Stimulated activated CD4-positive, alpha-beta T cell treated with anti-CD3 and anti-CD28 coated beads, Interleukin-12 subunit alpha, Interleukin-12 subunit beta, amount 100 ng/mL, for 24 hours (primary cell): ENCODE measurements at places on chromosomes 4 and X.

DNA sequence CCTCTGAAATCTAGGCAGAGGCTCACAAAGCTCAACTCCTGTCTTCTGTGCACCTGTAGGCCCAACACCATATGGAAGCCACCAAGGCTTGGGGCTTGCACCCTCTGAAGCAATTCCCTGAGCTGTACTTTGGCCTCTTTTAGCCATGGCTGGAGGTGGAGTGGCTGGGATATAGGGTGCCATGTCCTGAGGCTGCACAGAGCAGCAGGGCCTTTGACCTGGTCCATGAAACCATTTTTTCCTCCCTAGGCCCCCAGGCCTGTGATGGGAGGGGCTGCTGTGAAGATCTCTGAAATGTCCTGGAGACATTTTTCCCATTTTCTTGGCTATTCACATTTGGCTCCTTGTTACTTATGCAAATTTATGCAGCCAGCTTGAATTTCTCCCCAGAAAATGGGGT, 20.9 kb upstream of the COL25A1 start:
- DNase-seq, result no peak

DNA sequence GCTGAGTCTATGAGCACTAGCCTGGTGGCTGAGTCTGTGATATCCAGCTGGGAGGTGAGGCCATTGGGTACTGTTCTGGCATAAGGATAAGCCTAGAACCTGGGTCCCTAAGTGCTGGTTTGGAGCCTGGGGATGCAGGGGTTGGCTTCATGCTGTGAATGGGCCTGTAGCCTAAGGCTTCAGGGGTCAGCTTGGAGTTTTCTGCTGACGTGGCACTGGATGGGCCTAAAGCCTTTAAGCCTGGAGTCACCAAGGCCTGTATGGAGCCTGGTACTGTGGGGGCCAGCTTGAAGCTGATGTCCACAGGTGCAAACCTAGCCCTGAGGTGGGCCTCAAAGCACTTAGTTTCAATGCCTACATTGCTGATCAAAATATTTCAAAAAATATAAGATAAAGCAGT, 979.6 kb upstream of the POU3F4 start:
- DNase-seq, result no peak

GRCh38 chr4:115453416-115453815, 340.0 kb upstream of the NDST4 start:
- no peak for DNase-seq

- no peak for DNase-seq
These were observed 17.1 kb upstream of the ARHGAP10 start for GRCh38 chr4:147714575-147715401.

DNA sequence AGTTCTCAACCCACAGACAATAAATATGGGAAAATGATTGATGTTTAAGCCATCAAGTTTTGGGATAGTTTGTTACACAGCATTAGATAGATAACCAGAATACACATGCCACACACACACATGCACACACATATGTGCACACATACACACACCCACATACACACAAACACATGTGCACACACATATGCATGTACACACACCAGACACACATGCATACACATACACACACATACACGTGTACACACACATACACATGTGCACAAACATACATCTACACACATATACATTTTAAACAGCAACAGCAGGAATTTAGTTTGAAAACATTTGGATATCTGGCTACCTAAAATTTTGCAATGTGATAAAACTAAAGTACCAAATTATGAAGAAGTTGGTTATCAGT, 42.7 kb upstream of the TMEM150C start:
- no peak for DNase-seq

- DNase-seq, result no peak
These were observed 229.6 kb upstream of the PGRMC2 start for GRCh38 chr4:128517096-128517738.

GRCh38 chrX:74890676-74891430, 34.4 kb downstream of the NEXMIF start:
- no peak for DNase-seq

- no peak for DNase-seq
These were observed 56.8 kb downstream of the RXFP1 start for GRCh38 chr4:158578476-158578875.
